ENCODE measurements at places on chromosomes 5 and 9. TPM values are rescaled to one million over a fixed set of nuclear protein-coding genes. Genes with fewer than 3 reads are reported as not detected.

- no peak for DNase-seq
Measured at GRCh38 chr5:172973931-172974330, 9.6 kb upstream of the ATP6V0E1 start.

- no peak for DNase-seq
Measured at GRCh38 chr9:33172256-33173238, 5.4 kb upstream of the B4GALT1 start.

- no peak for DNase-seq
Measured at GRCh38 chr5:173760461-173761177, 127.5 kb upstream of the CPEB4 start.

GRCh38 chr9:130159915-130160670, 12.1 kb upstream of the NCS1 start:
- DNase-seq = no peak

GRCh38 chr9:97808972-97809371, 44.1 kb upstream of the FOXE1 start:
- DNase-seq = no peak

DNA sequence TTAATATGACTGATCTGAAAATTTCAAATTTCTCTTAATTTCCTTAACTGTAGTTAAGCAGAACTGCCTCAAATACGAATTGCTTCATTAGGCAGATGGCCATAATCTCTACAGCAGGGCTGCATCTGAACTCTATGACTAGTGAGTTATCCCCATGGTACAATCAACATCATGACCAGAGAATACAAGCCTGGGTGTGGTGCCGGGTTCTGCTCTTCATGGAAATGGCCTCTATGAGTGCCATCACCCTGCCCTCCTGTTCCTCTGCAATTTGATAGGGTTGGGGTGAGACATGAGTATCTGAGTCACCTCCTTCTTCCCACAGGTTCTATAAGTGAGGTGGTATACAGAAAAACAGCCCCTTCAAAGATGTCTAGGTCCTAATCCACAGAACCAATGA, 235.9 kb downstream of the AP3B1 start:
- no peak for DNase-seq

- DNase-seq = no peak
Measured at GRCh38 chr5:4990462-4990861, 149.7 kb upstream of the ADAMTS16 start.

- no peak for DNase-seq
Measured at GRCh38 chr5:95124101-95124500, 160.8 kb downstream of the MCTP1 start.

- DNase-seq = no peak
Measured at GRCh38 chr9:14488421-14489190, 174.7 kb upstream of the NFIB start.

DNA sequence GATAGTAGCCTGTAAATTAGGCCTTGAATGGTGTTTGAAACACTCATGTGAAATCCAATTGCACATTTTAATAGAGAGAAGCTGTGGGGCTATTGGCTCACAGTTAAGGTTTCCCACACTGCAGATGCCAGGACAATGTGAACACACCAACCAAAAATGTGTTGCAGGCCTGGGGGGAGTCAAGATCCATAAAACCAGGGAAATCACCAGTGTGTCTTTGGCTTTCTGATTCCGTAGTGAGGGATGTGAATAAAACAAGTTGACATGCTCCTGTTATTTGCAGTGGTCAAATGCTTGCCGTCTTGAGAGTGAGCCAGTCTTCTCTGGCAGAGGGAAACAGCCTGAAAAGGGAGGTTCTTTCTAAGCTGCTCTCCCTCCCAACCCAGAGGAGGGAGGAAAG, 79.0 kb downstream of the ZNF462 start:
- no peak for DNase-seq

DNA sequence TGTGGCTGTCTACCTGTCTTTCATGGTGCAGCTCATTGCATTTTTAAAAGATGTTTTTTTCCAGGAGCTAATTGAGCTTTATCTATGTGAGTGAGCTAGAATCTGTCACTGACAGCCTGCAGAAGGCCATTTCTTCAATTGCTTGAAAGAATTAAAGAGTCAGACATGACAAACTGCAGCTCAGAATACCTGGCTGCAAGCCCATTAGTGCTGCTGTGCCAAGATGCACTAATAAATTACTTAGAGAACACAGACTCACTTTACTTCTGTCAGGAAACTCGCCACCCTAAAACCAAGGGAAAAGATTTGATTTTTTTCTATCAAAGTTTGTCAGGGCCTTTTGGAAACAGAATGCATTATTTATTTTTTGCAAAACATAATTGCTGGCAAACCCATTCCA, 368.3 kb downstream of the CAAP1 start:
- no peak for DNase-seq

GRCh38 chr9:90019626-90020025, 414.8 kb downstream of the GADD45G start:
- DNase-seq = no peak

The SELENOP gene
- total RNA-seq = 10.2 TPM

The GMCL2 gene
- not detected for total RNA-seq

The DNAJC21 gene
- 60.1 TPM for total RNA-seq

The NKD2 gene
- 0.11 TPM for total RNA-seq

The TEX10 gene
- total RNA-seq = 40.0 TPM

The DNAI1 gene
- not detected for total RNA-seq
